ENCODE measurements at places on chromosomes 1 and 21.

DNA sequence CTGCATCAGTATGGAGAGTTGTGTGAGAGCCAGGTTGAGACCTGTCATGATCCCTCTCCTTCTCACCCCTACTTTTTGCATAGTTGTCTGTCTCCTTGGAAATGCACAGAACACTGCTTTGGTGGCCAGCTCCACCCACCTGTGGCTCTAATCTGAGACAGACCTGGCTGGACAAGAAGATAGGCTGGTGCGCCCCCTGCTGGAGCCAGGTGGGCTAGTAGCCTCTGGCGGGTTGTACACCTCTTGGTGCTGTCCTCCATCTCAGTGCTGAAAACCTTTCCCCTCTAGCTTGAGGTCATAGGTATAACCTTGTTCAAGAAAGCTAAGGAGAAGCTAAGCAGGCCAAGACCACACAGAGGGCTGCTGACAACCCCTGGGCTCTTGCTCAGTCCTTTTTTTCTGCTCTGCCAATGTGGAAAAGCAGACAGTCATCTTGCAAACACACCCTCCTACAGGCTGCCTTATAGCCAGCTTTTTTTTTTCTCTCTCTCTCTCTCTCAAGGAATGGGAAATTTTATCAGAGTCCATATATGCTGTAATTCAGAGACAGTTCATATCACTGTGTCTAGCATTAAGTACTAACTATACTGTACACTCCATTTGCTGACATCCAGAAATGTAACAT is 58.8 kb upstream of the SPATA6 start:
- DNase-seq = peak; percentile 67

DNA sequence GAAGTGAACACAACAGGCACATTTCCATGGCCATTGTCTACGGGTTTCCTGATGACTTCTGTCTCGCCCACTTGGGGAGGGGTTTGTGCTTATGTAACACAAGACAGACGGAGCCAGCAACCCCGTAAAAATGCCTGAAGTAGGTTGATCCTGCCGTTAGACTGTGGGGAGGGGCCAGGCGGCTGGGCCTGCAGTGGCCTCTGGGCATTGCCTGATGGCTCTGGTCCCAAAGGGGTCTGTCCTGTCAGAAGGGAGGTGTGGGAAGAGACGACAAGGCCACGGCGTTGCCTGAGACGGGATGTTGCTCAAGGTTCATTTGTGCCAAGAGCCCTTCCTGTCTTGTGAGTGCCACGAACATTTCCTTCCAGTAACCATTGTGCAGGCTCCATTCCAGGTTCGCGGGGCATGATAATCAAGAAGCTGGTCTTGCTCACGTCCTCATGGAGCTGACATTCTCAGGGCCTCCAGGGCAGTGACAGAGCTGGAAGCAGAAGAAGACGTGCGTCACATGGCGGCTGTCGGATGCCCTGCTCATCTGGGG is 44.7 kb downstream of the ABCG1 start:
- peak; percentile 86 for DNase-seq

DNA sequence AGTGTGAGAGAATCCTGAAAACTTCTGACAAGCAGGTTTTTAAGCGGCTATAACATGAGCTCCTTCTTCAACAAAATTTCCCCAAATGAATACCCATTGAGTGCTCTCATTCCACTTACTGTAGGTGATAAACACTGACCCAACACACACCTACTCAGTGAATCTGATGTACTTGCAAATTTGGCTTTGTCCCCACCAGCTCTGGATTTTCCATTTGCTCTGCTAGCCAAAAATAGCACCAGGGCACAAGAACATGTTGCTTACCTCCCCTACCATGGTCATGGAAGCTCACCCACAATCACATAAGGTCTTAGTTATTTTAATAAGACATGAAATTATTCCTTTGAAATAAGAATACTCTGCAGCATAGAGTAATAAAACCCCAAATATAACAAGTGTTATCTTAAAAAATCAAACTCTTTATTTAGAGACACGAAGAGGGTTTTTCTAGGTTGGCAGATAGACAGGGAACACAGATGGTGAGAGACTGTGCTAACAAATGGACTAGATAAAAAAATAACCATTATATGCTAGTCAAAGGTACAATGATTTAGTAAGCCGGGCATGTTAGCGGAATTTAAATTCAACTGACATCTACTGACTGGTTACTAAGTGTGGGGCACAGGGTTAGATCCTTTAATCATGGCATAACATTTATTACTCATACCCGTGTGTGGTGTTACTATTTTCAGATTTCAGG is 291.9 kb downstream of the KCNH1 start:
- DNase-seq = no peak

GRCh38 chr1:184041731-184042130 is 4.2 kb upstream of the COLGALT2 start:
- DNase-seq = no peak

DNA sequence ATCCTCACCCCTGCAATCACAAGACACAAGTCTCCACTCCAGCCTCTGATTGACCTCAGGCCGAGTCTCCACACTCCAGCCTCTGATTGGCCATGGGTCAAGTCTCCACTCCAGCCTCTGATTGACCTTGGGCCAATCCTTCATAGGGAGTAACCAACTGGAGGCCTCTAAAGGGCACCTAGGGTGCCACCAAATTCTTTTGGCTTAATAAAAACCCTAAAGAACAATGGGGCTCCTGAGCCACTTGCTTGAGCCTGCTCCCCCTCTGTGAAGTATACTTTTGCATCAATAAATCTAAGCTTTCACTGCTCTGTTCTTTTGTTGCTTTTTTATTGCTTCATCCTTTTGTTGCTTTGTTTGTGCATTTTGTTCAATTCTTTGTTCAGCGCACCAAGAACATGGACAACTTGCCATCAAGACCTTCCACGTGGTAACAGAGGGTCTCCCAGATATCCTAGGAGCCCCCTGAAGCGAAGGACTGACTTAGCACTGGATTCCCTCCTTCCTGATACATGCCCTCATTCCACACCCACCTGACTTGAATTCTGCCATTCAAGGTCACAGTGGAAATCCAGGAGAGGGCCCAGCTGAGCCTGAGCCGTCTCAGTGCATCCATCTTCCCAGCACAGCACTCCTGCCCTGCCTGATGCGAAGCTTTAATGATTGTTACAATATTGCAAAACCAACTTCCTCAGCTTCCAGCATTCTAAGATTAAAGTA is 152.9 kb downstream of the NPHP4 start:
- DNase-seq = no peak

DNA sequence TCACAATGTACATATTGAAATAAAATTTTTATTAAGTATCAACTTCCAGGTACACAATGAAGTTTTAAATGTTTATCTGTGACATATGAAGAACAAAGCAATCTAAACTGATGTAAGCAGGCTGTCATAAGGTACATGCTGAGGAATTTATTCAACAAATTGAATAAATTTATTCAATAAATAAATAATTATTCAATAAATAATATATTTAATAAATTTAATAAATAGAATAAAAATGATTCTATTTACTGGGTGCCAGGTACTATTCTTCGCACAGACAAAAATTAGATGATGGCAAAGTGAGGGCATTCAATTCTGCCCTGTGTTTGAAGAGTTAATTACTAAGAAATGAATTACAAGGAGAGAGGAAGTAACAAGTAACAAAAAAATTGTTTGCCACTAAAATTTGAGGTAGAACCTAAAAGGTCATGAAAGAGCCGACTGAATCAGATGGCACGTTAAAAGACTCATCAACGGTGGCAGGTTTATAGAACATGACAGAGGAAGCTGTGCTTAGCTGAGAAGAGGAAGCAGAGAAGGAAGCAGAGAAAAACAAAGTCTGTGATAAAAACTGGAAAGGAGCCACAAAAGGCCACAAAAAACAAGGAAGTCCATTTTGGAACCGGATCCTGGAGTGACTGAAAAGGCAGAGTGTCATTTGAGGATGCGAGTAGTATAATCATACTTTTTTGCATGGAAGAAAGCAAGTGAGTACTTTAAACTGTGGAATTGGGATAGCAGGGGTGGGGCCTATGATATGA is 2.2 kb upstream of the USP24 start:
- DNase-seq = peak; percentile 80

DNA sequence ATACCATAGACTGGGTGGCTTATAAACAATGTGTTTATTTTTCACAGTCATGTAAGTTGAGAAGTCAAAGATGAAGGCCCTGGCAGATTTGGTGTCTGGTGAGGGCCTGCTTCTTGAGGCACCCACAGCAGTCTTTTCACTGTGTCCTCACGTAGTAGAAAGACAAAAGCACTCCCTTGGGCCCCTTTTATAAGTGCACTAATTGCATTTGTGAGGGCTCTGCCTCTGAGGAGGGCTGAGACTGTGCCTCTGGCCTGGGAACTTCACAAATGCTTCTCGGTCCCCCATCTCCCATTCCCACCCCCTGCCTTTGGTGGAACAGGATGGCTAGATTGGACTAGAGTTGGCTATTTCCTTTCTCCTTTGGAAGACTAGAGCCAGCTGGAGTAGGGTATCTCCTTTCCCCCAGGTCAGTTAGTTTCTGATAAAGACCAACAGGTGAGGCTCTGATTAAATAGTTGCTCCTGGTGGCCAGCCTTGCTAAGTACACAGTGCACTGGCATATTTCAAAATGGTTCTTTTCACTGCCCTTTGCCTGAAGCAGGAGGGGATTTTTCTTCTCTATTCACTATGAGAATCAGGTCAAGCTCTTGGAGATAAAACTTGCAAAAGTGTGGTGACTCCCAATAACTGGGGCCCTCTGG is 82.9 kb downstream of the PLPPR4 start:
- no peak for DNase-seq

DNA sequence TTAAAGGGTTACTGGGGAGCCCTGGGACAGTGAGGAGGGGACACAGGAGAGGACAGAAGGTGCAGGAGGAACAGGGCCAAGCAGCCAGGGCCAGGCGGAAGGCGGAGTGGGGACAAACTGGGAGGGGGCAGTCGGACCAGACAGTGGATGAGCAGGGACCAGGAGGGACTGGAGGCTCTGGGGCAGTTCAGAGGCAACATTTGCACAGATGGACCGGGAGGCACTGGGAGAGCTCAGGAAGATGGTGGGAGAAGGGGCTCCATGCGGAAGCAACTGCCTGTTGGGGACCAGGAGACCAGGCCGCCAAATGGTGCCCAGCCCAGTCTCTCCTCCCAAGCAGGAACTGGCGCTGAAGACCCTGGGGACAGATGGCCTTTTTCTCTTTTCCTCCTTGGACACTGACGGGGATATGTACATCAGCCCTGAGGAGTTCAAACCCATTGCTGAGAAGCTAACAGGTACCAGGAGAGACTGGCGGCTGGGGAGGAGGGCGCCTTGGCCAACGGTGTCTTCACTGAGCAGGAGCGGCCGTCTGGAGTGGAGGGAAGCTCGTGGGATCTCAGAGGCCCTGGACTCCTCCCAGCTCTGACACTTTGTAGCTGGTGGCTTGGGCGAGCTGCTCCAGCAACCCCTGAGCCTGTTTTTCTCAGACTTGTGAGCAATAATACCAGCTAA is 847 bp downstream of the SELENON start:
- no peak for DNase-seq

- peak; percentile 48 for DNase-seq
Observed at GRCh38 chr1:244837597-244838258, 2.3 kb downstream of the COX20 start.

DNA sequence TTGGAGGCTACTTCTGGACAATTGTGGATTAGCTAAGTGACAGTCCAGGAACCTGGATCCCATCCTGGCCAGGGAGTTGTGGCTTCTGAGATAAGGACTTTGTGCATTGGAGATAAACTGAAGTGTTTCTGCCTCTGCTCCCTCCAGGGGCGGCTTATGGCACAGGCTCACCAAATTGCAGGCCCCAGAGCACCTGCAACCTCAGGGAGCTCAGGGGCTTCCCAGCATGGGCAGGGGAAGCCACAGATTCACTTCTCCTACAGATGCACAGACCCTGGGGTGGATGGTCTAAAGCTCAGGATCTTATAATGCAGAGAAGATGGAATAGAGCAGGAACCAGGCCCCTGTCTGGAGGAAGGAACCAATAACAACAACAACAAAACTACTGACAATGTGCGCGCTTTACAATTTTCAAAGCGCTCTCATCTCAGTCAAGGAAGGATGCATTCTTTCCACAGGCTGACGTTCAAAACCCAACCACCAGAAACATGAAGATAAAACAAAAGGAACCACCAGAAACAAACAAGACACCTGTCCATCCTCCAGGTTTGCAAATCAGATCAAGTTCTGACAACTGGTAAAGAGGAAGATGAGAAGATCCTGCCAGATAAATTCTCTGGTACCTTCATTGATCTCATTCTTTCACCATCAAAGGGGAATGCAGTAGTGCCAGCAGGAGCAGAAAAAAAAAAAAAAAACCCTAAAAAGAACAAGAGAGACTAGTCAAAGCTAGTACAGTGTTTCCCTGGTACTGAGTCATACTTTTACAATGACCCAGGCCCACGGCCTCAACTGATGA is 121.0 kb upstream of the IRF2BP2 start:
- no peak for DNase-seq

DNA sequence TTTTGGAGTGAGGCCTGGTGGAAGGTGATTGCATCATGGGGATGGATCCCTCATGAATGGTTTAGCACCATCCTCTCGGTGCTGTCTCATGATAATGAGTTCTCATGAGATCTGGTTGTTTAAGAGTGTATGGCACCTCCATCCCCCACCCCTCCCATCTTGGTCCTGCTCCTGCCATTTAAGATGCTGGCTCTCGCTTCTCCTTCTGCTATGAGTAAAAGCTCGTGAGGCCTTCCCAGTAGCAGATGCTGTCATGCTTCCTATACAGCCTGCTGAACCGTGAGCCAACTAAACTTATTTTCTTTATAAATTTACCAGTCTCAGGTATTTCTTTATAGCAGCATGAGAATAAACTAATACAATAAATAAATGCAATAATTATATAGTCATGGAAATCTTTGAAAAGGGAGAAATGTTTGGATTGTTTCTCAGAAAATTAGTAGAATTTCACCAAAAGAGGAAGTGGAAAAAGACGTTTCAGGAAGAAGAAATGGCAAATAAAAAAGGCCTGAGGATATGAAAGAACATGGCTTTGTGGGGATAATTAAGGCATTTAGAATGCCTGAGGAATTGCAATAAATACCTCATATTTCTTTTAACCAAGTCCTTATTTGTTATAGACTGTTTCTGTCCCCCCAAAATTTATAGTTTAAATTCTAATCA is 451.2 kb upstream of the ADGRL4 start:
- no peak for DNase-seq

DNA sequence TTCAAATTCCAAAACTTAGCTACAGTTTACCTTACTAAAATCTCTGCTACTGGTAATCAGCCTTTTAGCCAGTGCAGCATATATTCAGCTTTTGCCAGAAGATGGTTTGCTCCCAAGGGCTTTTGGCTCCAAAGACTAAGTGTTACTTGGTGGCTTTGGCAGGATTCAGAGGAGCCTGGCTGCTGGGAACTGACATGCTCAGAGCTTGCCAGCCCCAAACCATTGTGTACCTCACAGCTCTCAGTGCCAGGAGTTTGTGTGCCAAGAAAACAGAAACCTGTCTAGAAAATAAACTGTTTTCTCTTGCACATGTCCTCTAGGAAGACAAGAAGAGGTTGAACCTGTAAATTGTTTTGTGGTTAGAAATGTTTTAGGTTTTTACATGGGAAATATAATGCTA is 315.9 kb downstream of the ST6GALNAC3 start:
- DNase-seq = no peak

- DNase-seq = peak; percentile 61
Observed at GRCh38 chr1:90000934-90001676, 6.2 kb downstream of the ZNF326 start.

GRCh38 chr1:155130272-155131006 is 2.8 kb downstream of the EFNA1 start:
- DNase-seq = no peak

- DNase-seq = no peak
Observed at GRCh38 chr1:186899577-186899976, 70.8 kb downstream of the PLA2G4A start.

- DNase-seq = peak; percentile 89
Observed at GRCh38 chr1:155050560-155051341, at the start of gene ADAM15. TSS of gene ADAM15 (plus strand) at chr1:155051316. CDS start at chr1:155051387, 71 bp downstream.
